ENCODE measurements at places on chromosomes 7 and 10.

DNA sequence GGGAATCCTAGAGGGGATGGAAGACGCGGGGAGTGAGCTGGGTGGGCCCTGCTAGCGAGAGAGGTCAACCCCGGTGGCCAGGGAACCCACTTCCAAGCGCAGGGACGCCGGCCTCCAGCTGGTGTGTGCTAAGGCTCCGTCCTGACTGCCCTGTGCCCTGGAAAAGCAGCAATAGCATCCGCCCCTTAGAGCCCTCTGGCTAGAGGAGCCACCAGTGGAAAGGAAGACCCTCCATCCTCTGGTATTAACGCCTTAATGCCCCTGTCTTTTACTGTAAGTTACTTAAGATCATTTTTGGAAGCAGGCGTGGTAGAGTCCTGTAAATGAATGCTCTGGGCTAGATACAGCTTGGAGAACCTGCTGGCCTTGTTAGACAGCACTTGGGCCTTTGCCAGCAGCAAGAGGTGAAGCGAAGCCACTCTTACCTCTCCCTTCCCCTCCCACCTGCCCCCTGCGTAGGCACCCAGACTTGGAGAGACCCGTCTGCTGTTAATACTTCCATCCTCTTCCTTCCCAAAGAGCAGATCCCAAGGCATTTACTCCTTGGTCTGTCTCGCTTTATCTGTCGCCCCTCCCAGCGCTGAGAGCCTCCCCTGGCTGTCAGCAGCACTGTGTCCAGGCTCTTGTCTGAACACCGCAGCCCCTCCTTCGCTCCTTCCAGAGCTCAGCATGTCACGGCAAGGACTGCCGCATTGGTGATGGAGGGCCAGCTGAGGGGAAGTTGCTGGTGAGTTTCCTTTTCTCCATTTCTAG, 4.6 kb downstream of the REPIN1 start:
- DNase-seq = no peak

GRCh38 chr7:20738518-20739481, 47.9 kb downstream of the SP8 start:
- DNase-seq = no peak

DNA sequence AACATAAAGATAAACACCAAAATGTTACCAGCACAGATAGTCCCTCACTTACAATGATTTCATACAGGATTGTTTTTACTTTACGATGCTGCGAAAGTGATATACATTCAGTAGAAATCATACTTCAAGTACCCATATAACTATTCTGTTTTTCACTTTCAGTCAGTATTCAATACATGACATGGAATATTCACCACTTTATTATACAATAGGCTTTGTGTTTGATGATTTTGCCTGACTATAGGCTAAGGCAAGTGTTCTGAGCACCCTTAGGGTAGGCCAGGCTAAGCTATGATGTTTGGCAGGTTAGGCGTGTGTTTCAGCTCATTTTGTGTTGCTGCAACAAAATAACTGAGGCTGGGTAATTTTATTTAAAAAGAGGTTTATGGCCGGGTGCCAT, 155.0 kb downstream of the RTKN2 start:
- no peak for DNase-seq

- DNase-seq = no peak
Measured at GRCh38 chr7:33806298-33807154, 98.8 kb upstream of the BMPER start.

DNA sequence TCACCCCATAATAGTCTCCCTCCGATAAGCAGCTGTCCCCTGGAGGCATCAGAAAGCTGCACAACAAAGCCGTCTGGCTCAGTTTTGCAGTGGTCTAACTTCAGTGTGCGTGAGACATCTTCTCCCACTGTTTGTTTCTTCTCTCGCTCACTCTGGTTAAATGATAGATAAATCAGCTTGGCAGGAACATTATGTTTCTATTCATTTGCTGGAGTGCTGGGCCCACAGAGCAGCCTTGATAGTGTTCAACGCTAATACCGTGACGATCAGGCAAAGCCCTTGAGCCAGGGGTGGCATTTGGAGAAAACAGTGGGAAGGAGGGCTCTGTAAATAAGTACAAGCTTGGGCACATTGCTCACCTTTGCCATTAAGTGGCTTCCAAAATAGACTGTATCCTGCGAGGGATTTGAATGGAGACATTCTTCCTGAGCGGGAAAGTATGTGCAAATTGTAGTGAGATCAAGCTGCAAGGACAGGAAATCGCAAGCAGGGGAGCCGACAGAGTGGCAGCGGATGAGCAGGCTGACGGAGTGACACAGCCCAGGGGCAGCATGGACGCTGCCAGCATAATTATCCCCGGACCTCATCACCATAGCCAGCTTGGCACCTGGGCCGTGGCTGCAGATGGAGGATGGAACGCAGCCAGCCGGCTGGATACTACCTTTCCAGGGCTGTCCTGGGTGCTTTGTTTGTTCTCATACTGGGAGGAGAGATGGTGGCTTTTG, 256.8 kb upstream of the FZD8 start:
- DNase-seq = no peak

GRCh38 chr10:44801383-44802327, 109.5 kb upstream of the TMEM72 start:
- no peak for DNase-seq

- DNase-seq = no peak
Measured at GRCh38 chr7:101963693-101964092, 146.3 kb downstream of the CUX1 start.

- DNase-seq = no peak
Measured at GRCh38 chr10:836782-837181, 94.7 kb downstream of the LARP4B start.

DNA sequence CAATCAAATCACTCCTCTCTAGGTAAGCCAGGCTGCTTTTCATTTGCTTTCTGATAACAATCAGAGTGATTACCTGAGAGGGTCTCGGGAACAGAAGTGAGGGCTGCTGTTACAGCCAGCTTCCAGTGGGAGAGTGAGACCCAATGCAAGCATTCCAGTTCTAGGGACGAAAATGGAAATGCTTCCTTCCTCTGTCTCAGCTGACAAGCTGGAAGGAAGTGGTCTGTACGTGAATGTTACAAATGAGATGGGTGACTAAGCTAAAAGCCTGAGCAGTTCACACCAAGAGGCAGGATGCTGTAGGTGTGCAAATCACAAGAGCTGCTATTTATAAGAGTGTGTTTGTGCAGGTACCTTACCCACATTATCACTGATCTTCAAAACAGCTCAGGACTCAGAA, 772.4 kb downstream of the GRID1 start:
- DNase-seq = no peak

- no peak for DNase-seq
Measured at GRCh38 chr10:97518301-97519043, 19.7 kb downstream of the UBTD1 start.

DNA sequence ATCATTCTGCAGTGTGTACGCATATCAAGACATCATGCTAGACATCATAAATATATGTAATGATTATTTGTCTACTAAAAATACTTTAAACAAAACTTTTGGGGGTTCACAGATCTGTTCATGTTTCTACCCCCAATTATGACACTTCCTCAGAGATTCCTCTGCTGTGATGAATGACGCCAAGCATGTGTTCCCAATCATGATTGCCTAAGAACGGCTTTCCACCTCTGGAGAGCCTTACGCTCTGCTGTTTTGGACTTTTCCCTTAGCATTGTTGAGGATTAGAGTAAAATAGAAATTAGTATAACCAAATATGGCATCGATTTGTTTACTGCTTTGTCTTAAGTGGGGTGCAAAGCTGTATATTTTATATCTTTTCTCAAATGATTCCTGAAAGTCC, 236.3 kb upstream of the IGFBP3 start:
- no peak for DNase-seq

DNA sequence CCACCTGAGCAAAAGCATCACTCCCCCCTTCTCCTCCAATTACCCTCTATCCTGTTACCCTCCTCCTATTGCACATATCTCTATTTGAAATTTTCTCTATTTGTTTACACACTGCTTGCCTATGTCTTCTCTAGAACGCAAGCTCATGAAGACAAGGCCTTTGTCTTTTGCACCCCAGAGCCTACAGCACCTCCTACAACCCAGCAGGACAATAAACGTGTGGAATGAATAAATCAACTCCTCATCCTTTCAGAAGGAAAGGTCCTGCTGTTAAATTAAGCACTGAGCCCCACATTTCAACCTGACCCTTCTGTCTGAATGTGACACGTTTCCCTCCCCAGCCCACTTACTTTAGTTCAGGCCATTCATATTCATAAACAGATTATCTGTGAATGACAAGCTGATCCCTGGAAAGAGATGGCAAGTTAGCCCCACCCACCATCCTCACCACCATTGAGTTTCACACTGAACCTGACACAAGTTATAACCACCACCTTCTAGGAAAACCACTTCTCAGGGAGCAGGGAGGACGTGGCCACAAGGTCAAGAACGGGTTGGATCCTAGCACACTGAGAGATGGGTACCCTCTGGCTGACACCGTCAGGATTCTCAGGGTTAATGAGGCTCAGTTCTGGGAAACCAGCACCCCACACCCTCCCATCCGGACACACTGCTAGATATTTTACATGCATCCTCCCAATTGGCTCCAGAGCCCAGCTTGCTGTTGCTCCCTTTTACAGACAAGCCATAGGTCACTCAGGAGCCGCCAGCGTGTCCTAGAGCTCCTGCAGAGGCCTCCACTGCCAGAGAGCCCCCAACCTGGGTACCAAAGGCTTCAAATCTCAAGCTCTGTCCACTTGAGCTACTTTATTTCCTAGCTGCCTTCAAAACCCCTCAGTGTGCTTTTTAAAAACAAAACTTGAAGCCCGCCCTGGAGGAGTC, 934 bp downstream of the PRTFDC1 start:
- DNase-seq = peak; percentile 62

DNA sequence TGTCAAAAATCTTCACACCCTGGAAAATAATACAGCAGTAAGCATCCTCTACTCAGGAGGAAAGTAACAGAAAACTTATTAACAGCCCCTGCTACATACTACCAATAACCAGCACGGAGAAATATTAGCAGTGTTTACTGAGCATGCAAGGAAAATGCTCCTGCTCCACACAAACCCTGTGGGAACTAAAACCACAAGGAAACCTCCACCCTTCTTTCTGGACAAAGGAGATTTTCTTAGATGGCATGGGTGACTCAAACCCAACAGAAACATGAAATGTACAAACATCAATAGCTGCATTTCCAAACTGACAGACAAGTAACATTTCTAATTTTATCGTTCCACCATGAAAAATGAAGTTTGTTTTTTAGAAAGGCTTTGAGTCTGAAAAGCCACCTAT, 113.4 kb downstream of the VPS41 start:
- no peak for DNase-seq

- no peak for DNase-seq
Measured at GRCh38 chr10:12803776-12804175, 197.7 kb downstream of the CCDC3 start.

- DNase-seq = no peak
Measured at GRCh38 chr7:28106321-28106829, 74.2 kb downstream of the JAZF1 start.

- no peak for DNase-seq
Measured at GRCh38 chr7:36264913-36265516, 112.0 kb downstream of the EEPD1 start.

DNA sequence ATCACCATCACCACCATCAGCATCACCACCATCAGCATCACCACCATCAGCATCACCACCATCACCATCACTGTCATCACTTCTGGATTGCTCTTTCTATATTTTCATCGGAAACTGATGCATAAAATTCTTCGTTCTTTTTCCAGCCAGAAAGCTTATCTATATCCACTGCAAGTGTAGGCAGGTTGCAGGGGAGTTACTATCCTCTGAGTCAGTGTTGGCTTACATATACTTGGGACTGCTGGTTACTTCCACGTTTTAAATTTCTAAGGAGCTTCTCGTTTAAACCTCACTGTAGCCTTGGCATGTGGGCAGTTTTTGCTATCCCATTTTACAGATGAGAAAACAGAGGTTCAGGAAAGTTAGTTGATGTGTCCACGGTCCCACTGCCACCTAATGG, 66.1 kb downstream of the FOXL3 start:
- DNase-seq = no peak

- DNase-seq = no peak
Measured at GRCh38 chr7:52294942-52295341, 740.5 kb upstream of the POM121L12 start.

DNA sequence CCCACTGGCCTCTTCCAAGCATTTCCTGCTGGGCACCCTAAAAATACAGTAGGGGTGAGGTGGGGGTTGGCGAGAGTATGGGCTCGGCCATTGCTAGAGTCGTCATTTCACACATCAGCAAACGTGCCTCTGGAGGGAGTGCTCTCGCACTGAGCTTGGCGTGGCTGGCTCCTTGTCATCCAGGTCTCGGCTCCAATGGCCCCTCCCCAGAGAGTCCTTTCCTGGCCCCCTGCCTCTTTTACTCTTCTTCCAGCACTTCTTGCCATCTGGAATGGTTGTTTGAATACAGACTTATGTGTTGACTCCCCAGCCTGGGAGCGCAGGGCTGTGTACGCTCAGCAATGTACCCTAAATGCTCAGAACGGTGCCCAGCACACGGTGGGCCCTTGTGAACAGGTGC, 18.8 kb downstream of the UNC5B start:
- no peak for DNase-seq

- DNase-seq = no peak
Measured at GRCh38 chr7:137324796-137325696, 18.5 kb downstream of the PTN start.

DNA sequence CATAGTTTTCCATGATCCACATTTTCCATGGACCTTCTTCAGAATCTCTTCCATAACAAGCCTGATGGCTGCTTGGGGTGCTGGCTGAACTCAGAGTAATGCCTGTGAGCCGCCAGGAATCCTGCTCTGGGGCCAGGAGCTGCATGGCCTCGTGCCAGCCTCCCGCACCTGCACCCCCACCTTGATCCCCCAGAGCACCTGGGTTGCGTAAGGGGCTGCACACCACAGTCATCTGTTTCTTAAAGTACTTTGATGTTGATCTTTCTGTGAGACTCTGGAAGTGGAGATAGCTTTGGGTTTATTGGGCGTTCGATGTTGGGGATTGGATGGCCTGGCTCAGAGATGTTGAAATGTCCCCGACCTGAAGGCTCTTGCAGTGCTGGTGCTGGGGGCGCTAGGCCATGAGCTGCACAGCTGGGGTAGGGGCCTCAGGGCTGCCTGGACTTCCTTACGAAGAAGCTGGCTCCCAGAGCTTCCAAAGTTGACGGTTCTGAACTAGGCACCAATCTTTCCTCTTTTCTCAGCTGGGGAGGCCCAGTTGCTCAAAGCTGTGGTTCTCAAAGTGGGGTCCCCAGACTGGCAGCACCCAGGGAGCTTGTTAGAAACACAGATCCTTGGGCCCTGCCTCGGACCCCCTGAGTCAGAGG, 534.0 kb downstream of the DNAJB6 start:
- DNase-seq = no peak

All from activated CD8-positive, alpha-beta T cell treated with anti-CD3 and anti-CD28 coated beads for 36 hours (primary cell).